ENCODE measurements at places on chromosomes 2 and 18.

DNA sequence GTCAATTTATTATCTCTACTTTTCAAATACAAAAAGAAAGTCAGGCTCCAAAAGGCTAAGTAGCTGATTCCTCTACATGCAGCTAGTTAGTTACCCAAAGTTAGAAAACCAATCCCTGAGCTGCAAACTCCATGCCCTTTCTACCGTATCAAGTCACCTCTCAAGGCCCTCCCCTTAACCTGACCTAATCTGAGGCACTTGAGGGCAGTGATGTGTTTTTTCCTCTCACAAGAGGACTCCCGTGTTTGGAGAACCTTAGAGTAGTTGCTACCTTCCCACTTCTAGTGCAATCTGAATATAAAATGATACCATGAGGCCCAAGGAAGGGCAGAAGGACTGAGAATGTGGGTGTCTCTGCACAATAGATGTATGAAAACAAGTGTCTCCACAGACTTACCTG, 907.9 kb upstream of the CELF4 start:
- no peak for DNase-seq

DNA sequence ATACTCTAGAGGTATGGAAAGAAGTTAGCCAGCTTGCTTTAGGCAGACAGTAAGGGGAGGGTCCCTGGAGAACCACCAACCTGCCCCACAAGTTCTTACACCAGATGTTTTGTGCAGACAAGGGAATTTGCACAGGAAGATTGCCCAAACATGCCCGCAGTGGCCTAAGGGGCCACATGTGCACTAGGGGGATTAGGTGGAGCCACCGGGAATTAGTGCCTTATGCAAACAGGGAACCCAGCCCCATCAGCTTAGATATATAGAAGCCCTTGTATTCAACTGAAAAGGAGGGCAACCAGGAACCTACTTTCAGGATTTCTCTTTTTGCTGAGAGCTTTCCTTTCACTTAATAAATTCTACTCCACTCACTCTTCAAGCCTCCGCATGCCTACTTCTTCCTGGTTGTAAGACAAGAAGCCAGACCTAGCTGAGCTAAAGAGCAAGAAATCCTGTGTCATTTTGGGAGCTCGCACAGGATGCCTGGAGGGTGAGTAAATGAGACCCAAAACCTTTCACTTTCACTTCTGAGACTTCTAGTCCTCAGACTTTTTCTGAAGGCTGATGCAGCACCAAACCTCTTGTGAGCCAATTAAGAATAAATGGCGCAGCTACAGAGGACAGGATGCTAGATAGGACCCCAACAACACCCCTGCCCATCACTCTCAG, 146.3 kb downstream of the GCA start:
- DNase-seq = no peak

GRCh38 chr2:190121971-190122370, 59.4 kb upstream of the MSTN start:
- no peak for DNase-seq

- DNase-seq = no peak
Observed at GRCh38 chr2:70960833-70961647, 17.4 kb upstream of the ANKRD53 start.

DNA sequence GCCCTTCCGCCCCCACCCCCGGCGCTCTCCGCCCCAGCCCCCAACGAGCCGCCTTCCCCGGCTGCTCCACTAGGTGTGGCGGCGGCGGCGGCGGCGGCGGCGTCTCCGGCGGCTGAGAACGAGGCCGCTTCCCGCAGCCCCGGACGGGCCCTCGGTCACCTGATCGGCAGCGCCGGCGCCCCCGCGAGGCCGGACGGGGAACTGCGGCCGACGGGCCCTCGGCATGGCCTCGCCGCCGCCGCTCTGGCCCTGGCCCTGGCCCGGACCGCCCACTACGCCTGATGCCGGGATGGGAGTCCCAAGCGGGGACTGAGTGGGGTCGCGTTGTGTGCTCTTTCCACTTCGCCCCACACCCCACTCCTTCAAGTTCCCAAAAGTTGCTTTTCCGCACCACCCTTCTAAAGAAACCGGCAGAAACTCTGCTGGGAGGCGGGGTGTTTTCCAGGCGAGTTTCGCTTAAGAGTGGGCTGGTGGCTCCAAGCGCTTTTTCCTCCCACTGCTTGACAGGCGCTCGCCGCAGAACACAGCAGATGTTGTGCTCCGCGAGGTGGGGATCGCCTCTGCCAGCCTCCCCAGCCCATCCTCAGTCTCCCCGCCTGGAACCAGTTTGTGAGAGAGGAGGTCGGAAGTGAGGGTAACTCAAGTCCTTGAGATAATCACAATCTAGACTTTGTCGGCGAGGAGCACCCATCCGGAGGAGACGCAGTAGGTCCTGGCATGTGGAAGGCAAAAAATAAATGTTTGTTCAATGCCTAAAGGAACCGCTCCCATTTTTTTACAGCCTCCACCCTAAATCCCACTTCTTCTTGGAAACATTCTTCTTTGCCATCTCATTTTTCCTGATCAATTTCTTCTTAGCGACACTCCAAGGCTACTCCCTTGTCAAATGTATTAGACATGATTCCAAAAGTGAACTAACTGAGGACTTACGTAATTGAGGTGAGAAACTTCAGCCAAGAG, at the start of gene NCKAP1:
TSS of gene NCKAP1 (minus strand) at position 117 of the 960 bp plus-strand sequence. CDS start 358 bp downstream, outside the sequence.
- peak; percentile 86 for DNase-seq

- DNase-seq = no peak
Observed at GRCh38 chr2:109264595-109265328, 135.8 kb downstream of the SH3RF3 start.

GRCh38 chr2:129861666-129862288, 117.7 kb upstream of the RAB6C start:
- no peak for DNase-seq

DNA sequence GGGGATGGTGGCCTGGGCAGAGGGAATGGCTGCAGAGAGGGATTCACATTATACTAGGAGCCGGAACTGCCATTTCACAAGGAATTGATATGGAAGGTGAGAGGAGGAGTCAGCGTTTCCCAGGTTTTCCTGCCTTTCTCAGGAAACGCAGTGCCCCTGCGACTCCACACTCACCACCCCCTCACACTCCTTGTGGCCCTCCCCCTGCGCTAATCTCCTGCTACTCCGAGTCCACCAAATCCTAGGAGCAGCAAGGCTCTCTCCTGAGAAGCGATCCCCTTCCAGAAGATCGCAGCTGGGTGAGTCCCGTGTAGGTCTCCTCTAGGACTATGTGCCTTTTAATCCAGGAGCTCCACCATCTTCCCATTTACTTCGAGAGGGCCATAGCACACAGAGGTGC, 140.6 kb downstream of the VAPA start:
- no peak for DNase-seq

DNA sequence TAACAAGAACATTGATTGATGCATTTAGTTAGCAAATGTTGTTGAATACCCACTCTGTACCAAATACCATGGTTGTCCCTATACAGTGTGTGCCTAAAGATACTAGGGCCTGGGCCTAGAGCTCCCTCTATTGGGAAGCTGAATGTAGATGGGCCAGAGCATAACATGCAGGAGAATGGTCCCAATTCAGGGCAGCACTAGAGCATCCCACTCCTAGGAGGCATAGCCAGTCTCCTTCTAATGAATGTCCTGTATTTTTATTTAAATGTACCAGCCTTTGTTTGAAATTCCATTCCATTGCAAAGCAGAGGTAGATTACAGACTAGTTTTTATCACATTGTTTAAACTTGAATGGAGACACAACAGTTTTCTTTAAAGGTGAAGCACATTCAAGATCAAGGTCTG, 90.6 kb downstream of the FEZ2 start:
- DNase-seq = peak; percentile 42

All from NCI-H2081 (cell line).